ENCODE measurements at places on chromosomes 7 and 10. TPM values are rescaled to one million over a fixed set of nuclear protein-coding genes. Genes with fewer than 3 reads are reported as not detected.

Gene DNAH11
- total RNA-seq, result 0.22 TPM

Gene NPY4R2
- total RNA-seq, result not detected

Gene TMEM176B
- total RNA-seq, result 0.44 TPM

Gene HOXA4
- total RNA-seq, result not detected

DNA sequence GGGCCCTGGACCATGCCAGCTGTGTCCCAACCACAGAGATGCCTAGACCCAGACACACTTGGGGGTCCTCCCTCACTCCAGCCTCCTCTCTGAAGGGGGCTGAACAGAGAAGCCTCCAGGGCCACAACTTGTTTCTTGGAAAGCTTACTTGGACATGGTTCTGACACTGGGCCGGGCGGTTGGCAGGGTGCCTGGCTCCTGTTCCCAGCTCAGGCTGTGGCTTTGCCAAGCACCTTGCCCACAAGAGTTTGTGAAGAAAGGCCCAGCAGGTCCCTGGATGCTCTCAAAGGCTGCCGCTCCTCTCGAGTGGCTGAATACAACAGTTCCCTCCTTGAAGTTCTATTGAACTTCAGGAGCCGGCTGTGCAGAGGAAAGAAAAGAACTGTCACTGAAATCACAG lies 181.6 kb downstream of the PTPN20 start:
- H3K27ac ChIP-seq, result no peak overlapping the region
- no peak overlapping the region for H3K4me3 ChIP-seq
- no peaks in the 10 kb centered on the region for H3K36me3 ChIP-seq
- no peak for DNase-seq
- peaks cover 10% of the 10 kb centered on the region for H3K27me3 ChIP-seq

GRCh38 chr10:76251841-76252671 lies 820.6 kb downstream of the LRMDA start:
- no peaks in the 10 kb centered on the region for H3K36me3 ChIP-seq
- no peak for DNase-seq
- no peak overlapping the region for H3K27ac ChIP-seq
- no peaks in the 10 kb centered on the region for H3K27me3 ChIP-seq
- H3K4me1 ChIP-seq, result no peaks in the 10 kb centered on the region

DNA sequence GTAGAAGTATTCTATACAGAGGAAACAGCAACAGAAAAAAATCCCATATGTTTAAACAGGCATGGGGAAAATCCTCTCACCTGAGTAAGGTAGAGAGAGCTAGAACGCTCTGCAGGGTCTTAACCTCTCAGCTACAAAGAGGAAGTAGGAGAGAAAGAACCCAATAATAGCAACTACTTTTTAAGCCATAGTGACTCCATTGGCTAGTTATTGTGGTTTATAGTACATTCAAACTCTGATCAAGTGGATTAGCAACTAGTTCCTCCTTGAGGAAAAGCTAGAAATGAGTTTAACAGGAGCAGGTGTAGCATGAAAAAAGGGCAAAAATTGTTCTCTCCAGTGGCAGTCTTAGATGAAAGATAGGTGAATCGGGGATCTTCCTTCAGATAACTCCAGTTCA lies 89.7 kb downstream of the HGF start:
- H3K27ac ChIP-seq, result no peak overlapping the region
- peaks cover 39% of the 10 kb centered on the region for H3K4me1 ChIP-seq
- no peak overlapping the region for H3K4me3 ChIP-seq
- no peak for DNase-seq
- no peaks in the 10 kb centered on the region for H3K27me3 ChIP-seq

DNA sequence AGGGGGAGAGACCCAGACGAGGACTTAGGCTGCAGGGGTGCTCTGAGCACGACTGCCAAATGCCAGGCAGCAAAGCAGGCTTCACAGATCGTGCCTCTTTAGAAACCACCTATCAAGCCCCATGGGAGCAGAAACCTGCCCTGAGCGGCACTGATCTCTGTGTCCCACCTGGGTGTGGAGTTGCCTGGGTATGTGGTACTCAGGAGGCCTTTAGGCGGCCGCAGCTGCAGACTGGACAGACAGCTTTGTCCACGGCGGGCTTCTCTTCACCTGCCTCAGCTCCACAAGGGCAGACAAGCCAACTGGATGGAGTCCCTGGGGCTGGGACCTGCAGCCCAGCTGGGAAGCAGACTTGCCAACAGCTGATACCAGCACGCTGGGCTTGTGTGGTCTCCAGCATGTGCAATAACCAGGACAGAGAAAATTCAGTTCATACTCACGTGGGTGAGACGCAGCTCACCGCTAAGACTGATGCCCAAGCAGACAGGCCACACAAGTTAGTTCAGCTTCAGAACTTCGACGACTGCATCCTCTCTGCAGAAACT lies 163.2 kb downstream of the EBF3 start:
- DNase-seq, result no peak
- H3K4me3 ChIP-seq, result no peak overlapping the region
- peaks cover 26% of the 10 kb centered on the region for H3K36me3 ChIP-seq

DNA sequence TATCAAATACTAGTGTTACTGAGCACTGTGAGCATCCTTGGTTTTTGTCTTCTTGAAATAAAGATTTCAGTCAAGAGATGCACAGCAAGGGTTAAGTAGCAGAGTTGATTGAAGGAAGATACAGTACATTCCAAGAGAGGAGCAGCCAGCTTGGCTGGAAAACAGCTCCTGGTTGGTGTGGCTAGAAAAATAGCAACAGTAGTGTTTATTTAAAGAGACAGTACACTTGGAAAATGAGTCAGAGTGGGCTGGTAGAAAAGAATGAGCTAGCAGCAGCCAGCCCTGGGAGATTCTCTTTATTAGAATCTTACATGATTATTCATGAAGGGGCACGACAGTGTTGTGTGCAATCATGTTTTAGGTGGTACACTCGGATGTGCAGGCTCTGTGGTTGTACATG lies 1016.4 kb upstream of the SORCS1 start:
- H3K27me3 ChIP-seq, result no peaks in the 10 kb centered on the region
- no peaks in the 10 kb centered on the region for H3K36me3 ChIP-seq
- no peaks in the 10 kb centered on the region for H3K4me1 ChIP-seq
